ENCODE measurements at places on chromosomes 11 and 22.

GRCh38 chr11:129691142-129691541 is 124.5 kb upstream of the TMEM45B start:
- no peak for DNase-seq

DNA sequence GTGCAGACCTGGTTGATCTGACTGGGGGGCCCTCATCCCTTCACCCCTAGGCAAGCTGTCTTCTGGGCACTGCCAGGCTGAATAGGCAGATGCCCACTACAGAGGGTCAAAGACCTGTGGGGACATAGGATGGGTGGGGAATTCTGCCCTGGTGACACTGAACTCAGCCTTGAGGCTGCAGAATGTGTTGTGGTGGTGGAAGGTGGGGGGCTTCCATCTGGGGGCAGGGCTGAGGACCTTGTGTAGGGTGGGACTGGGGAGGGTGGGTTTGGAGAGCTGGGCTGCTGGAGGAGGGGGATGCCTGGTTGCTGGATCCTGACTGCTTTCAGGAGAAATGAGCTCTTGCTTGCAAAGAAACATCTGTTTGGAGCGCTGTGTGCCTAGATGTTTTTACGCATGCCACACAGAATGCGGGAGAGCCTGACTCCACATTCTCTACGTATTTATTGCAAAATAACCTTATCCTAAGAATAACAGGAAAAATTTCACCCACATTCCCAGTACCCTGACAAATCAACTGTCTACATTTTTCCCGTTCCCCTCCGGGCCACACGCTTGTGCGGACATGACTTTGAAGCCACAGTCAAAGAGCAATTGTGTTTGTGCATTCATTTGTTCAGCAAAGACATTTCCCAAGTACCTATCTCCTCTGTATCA is 18.3 kb downstream of the SMIM38 start:
- DNase-seq: no peak

- DNase-seq: no peak
Measured at GRCh38 chr11:47061429-47062178, 115.1 kb downstream of the ARFGAP2 start.

GRCh38 chr11:129208863-129209262 is 16.7 kb upstream of the ARHGAP32 start:
- no peak for DNase-seq

DNA sequence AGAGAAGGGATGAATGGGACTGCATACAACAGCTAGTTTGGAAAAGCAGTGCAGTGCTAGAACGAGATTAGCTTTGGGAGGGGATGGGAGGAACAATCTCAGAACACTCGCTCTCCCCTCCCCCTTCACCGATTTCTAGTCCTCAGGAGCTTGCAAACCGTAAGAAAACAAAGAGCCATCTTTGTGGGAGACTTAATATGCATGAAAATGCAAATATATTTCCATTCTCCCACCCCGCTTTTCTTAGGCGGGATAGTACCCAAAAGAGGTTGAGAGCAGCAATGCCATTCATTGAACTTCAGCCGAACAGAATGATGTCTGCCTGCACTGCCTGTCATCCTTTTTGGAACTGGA is 1.1 kb downstream of the SPINDOC start:
- DNase-seq: peak; percentile 49

GRCh38 chr22:41819257-41819656 is 13.6 kb upstream of the SREBF2 start:
- DNase-seq: no peak

DNA sequence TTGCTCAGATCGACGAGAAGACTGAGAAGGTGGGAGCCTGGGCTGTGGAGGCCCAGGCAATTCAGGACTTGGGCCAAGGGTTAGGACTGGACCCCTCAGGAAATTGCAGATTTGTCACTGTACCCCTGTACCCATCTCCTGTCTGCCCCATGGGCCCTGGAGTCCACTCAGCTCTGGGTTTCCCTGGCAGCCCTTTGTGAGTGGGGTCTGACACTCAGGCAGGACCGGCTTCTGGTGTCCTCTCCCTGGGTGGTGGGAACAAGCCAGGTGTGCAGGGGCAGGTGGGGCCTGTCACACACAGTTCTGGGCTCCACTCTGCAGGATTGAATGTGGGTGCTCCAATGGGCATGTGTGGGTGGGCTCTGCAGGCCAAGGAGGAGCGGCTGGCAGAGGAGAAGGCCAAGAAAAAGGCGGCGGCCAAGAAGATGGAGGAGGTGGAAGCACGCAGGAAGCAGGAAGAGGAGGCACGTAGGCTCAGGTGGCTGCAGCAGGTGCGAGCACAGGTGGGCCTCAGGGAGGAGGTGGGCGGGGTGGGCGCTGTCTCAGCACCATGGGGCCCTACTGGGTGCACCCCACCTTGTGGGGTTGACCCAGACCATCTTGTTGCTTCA is 21.6 kb downstream of the INCENP start:
- no peak for DNase-seq

GRCh38 chr11:121559606-121560200 is 106.9 kb upstream of the SORL1-AS1 start:
- DNase-seq: no peak

- DNase-seq: no peak
Measured at GRCh38 chr11:63556404-63557013, 6.7 kb downstream of the PLAAT2 start.

DNA sequence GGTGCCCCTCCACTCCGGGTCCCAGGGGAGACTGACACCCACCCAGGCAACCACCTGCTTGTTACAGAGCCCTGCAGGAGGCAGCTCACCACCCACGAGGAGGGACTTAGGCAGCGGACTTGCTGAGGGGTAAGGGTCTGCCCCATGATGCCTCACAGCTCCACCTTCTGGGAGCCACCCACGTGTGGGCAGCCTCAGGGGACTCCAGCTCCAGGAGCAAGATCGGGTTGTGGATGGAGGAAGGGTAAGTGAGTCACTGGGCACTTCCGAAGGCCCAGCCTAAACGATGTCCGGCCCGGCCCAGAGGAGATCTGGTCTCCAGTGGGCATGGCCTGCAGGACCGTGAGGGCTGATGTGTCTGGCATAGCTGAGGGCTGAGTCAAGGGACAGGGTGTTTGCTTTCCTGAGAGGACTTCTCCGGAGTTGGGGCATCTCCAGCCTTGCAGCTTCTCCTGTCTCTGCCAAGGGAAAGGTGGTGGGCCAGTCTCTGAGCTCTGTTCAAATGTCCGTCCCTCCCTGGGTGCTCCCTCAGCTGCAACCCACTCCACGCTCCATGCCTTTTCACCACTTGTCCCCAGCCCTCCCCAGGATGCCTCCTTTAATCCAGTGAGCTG is 32.3 kb upstream of the P2RY2 start:
- no peak for DNase-seq

GRCh38 chr11:75475767-75476650 is 43.0 kb upstream of the KLHL35 start:
- no peak for DNase-seq

DNA sequence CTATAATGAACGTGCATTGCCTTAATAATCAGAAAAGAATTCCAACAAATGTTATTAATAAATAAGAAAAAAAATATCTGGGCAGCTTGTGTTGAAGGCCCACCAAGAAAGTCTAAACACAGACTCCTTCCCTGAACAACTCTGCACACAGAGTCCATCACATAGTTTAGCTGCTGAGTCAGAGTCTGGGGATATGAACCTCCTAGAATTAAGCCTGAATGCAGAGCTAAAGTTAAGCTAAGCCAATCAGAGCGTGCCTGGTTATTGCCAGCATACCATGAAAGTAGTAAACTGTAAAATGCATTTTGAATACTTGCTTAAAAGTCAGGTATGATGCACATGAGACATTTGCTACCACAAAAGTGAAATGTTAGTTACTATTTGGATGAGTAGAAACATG is 25.6 kb upstream of the TENM4 start:
- no peak for DNase-seq

DNA sequence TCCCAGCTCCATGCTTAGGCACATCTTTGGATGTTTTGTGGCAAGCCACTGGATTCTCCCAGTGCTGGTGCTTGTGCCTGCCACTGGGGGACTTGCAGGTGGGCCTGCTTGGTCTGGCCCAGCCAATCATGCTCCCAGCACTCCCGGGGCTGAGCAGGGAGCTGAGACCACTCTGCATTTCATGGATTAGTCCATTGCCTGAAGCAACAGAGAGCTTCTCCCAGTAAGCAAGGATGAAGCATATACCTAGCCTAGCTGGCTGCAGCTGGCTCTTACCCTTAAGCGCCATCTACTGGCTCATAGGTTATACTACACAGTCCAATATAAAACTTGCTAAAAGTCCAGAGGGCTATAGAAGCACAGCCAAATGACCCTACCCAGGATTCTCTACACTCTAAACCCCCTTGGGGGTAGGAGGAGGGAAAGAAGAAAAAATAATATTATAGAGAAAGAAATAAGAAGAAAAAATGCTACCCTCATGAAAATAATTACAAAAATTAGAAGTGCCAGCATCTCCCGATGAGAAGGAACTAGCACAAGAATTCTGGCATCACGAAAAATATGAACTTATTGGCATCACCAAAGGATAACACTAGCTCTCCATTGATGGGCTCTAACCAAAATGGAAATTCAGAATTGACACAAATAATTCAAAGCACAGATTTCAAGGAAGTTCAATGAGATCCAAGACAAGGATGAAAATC is 275.3 kb downstream of the C11orf87 start:
- peak; percentile 21 for DNase-seq

DNA sequence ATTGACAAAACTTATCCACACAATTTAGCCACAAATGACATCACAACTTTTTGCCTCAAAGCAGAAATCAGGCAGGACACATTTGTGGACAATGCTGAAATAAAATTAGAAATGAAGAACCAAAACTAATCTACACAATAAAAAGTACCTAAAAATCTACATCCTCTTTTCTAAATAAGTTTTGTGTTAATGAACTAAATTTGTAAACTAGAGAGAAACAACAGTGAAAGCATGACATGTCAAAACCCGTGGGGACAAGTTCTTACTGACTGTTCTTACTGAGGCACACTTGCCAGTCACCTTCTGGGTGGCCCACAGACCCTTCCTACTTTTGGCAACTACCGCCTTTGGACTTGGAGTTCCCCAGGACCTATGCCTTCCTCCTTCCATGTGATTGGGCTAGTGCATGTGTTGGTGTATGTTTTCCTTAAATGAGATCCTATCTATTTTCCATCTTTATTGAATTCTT is 60.7 kb upstream of the MUC15 start:
- DNase-seq: peak; percentile 15

DNA sequence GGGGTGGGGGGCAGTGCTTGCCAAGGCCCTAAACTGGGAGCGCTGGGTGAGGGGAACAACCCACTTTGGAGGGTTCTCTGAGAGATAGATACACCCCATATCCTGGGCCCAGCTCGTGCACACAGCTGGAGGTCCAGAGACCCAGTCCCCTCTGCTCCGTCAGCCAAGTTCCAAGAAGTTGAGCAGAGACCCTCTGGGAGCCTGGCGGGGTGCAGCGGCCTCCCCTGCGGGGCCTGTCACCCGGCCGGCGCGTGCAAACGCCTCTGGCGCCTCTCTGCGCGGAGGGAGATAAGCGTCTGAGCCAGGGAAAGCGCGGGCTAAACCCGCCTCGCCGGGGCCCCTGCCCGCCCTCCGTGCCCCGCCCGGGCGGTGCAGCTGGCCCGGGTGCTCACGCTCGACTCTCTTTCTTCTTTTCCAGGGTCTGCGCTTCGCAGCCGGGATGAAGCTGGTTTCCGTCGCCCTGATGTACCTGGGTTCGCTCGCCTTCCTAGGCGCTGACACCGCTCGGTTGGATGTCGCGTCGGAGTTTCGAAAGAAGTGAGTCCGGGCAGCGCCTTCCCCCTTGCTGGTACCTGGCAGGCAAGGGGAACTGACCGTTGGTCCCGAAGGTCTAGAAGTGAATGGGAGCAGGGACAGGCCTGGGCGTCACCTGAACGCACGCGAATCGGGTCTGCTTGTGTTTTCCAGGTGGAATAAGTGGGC is 540 bp downstream of the ADM start:
- peak; percentile 38 for DNase-seq

DNA sequence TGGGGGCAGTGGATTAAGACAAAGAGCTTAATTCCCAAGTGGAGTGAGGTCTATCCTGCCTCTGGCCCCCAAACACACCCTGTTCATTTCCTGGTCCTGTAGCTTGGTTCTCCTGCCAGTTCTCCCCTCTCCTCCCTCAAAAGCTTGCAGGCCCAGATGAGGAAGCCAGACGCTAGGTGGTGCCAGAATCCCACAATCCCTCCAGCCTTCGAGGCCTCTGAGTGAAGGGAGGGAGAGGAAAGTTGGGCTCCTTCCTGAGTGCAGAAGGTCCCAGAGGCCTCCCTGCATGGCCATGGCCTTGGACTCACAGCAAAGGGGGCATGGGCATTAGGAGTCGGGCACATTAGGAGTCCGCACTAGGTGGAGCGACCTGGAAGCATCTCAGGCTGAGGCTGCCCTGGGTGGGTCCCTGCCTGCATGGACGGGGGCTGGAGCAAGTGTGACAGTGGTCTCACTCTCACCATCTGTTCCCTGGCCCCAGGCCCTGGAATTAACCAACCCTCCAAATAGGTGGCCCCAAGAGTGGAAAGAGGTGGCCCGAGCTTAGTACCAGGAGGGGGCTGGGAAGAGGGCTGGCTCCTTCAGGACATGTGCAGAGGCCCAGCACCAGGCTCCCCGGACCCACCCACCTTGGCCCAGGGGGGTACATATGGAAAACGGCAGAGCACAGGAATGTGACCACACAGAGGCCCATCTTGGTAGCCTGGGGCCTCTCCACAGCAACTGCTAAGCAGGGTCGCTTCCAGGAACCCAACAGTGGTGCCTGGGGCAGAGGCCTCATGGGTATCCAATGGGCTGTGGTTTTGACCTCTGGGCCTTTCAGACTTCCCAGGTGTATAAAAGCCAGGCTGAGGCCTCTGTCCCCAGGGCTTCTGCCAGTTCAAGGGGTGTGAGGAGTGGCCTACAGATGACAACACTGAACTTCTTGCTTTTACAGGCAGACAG is 5.2 kb downstream of the FXYD2 start:
- DNase-seq: no peak

DNA sequence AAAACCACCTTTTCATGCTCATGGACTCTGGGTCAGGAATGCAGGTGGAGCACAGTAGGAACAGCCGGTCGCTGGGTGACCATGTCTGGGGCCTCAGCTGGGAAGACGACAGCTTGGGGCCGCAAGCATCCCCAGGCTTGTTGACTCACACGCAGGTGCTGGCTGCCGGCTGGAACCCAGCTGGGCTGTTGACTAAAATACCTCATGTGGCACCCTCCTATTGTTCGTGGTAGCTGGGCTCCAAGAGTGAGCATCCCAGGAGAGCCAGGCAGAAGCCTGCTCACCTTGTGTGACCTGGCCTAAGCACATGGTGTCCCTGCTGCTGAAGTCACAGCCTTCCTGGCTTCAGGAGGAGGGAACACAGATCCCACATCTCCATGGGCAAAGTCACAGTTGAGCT is 9.4 kb downstream of the DPP3 start:
- no peak for DNase-seq

DNA sequence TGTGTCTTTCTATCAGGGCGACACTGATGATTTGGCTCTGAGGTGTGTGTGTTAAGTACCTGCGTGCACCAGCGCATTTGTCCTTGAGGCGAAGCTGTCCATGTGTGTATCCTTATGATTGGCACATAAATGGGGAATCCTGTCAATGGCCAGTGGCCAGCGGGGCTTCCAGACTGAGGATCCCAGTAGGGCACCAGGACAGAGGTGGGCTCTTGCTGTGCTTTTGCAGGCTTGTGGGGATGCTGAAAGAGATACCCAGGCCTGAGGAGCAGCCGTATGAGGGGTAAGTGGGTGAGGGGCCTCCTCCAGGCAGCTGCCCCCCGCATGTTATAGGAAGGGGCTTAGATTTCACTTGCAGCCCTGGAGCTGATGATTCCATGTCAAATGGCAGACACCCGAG is 156.8 kb downstream of the ST3GAL4 start:
- DNase-seq: no peak

Measured in GM20000 (cell line).